ENCODE measurements at places on chromosomes 2 and 18. TPM values are rescaled to one million over a fixed set of nuclear protein-coding genes. Genes with fewer than 3 reads are reported as not detected.

Gene CCDC74A
- 4.7 TPM for total RNA-seq

Gene GAREM1
- 0.97 TPM for total RNA-seq

DNA sequence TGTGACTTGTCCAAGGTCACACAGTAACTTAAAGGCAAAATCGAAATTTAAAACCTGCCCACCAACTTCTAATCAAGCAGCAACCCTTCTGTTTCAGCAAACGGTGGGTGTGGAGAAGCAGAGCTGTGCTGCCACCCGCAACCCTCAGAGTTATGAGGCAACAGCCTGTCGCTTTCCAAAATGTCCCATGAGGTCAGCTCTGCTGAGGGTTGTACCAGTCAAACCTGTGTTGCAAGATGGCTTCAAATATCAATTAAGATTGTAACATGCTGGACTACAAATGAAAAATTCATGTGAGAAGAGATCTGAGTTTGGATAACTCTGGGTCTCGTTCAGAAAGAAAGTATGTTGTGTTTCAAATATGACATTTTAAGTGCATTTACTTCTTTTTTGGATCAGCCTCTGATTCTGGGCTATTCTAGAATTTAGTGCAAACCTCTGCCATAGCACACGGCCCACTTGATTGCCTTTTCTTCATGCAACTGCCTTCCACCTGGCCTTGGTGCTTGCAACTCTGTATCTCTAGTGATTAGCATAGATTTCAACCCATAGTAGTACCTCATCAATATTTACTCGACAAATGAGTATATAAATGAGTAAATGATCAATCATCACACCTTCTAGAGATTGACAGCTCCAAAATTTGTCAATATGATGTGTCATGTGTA lies 69.3 kb downstream of the TIMM21 start:
- DNase-seq = no peak

DNA sequence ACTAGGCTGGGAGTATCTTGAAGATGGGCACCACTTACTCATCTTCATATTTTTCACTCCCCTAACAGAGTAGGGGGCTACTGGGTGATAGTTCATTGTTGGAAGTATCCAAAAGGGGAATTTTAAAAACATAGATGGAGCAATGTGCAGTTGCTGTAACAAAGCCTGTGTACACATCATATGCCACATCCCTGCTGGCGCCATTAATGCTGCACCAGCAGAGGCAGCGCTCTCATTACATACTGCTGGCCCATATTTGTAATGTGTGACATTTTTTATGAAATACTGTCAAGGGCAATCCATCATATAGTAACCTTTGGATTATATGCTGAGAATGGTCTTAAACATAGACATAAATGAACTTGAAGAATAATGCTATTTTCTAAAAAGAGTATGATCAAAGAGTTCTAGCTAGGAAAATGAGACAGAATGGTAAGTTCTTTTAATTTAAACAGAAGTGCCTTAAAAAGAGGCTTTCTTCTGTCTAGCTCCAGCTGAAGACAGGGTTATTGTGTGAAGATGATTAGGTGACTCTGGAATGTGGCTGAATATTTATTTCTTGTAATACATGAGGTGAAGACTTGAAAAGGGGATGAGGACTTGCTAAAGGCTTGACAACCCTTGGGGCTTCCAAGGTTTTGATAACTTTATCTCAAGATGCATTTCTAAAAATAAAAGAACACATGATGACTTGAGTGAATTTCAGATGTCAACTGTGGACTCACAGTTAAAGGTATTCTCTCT lies 2.4 kb upstream of the TMEM178A start:
- DNase-seq = no peak

GRCh38 chr2:114745700-114746099 lies 303.3 kb downstream of the DPP10 start:
- DNase-seq = no peak

Gene ASAP2
- 39.0 TPM for total RNA-seq

GRCh38 chr2:67565761-67566160 lies 168.6 kb downstream of the ETAA1 start:
- DNase-seq = peak; percentile 86

Gene UPP2
- total RNA-seq = not detected

Gene SMYD5
- total RNA-seq = 20.7 TPM

GRCh38 chr2:160582081-160582480 lies 88.5 kb upstream of the RBMS1 start:
- DNase-seq = no peak

DNA sequence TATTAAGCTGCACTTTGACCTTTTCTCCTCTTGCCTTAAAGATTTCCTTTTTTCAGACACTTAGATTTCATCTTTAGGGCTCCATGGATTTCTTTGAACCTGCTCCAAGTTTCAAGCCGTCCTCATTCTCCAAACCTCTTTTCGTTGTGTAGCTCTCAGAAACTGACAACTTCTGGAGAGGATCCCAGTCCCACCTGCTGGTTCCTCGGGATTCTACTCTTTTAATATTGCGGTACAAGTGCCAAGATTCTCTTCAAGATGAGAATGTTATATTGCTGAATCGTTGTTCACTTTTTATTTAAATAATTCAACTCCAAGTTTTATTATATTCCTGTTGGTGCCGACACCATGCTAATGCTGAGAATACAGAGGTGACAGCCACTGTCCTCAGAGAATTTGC lies 141.1 kb downstream of the CDH20 start:
- DNase-seq = no peak

DNA sequence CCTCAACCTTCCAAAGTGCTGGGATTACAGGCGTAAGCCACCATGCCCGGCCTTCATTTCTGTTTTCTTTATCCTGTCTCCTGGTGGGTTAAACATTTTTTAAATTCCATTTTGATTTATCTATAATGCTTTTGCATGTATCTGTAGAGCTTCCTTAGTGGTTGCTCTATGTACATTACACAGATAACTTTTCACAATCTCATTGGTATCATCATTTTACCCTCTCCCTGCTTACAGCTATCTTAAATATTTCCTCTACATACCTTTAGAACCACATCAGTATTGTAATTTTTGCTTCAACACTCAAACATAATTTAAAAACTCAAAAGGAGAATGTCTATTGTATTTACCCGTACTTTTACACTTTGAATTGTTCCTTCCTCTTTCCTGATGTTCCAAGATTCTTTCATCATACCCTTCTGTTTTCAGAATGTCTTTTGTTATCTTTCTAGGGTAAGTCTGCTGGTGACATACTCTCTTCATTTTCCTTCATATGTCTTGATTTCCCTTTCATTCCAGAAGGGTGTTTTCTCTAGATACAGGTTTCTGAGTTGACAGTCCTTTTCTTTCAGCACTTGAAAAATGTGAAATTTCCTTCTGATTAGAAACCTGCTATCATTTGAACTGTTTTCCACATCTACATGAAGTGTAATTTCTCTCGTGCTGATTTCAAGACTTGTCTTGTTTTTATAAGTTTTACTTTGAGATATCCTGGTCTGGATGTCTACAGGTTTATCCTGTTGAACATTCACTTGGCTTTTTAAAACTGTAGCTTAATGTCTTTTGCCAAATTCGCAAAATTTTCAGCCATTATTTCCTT lies 21.9 kb downstream of the PPP3R1 start:
- DNase-seq = peak; percentile 40

DNA sequence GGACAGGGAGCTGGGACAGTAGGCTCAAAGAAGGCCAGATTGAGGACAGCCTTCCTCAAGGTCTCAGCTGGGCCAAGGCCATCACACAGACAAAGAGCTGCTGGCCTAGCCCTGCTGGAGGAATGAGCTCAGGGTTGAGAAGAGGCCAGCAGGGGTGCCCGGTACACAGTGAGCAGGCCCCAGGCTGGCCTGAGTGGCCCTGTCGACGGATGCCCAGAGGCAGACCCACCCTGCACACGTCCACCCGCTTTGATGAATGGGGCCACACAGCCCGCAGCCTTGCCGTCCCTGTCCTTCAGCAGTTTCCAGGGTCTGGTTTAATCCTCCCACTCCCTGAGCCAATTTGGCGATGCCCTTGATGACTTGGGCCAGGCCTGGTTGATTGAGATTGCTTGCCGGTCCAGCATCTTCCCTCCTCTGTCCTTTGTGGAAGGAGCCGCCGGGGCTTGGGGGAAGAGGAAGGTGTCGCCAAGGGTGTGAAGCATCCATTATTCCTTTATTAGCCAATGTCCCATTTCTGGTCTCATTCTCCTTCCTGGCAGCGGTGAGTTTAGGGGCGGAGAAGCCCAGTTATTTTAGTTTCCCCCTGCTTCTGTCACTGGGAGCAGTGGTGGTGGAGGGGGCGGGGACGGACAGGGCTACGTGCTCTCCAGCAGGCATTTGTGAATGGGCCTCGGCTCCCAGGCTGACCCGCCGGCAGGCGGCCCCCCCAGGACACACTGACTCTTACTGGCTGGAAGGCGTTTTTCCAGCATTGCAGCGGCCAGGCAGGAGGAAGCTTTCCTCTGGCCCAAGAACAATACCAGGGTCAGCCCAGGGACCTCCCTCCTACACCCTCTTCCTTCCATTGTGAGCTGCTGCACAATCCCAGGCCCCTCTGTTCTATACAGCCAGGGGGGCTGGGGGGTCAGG lies 141.8 kb downstream of the CTIF start:
- DNase-seq = no peak

Gene ST6GAL2
- 5.2 TPM for total RNA-seq

GRCh38 chr2:126935774-126936173 lies 37.1 kb downstream of the TEX51 start:
- no peak for DNase-seq

- DNase-seq = peak; percentile 76
Measured at GRCh38 chr2:238811293-238811692, 36.6 kb upstream of the TWIST2 start.

DNA sequence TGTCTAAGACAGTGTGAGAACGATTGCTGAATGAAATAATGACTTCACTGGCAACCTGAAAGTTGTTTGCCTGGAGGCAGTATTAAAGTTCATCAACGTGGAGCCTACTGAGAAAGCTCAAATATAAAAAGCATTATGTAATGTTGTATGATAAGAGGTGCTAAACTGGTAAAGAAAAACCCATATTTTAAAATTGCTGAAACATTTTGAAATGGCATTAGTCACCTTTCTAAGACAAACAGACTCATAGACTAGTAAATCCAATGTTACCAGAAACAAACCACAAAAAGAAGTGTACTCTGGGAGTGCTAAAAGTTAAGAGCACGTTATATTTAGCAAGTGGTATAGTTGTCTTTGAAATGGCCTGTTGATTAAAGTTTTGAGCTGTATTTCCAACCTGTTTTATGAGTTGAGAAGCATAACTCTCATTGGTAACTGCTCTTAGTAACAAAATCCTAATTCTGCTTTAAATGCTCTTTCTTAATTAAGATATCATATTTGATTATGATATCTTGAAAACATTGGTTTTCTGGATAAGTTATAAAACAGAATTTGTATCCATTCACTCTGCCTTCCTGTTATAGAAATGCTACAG lies 62.7 kb downstream of the CYP1B1 start:
- peak; percentile 54 for DNase-seq

- DNase-seq = peak; percentile 28
Measured at GRCh38 chr2:133377021-133377481, 191.2 kb downstream of the NCKAP5 start.

Gene CXCR4
- not detected for total RNA-seq

Gene COL4A3
- total RNA-seq = under 0.01 TPM

GRCh38 chr18:63637703-63638102 lies 6.4 kb downstream of the SERPINB4 start:
- DNase-seq = no peak

Gene RAB10
- total RNA-seq = 128 TPM

Gene AQP12B
- total RNA-seq = not detected

DNA sequence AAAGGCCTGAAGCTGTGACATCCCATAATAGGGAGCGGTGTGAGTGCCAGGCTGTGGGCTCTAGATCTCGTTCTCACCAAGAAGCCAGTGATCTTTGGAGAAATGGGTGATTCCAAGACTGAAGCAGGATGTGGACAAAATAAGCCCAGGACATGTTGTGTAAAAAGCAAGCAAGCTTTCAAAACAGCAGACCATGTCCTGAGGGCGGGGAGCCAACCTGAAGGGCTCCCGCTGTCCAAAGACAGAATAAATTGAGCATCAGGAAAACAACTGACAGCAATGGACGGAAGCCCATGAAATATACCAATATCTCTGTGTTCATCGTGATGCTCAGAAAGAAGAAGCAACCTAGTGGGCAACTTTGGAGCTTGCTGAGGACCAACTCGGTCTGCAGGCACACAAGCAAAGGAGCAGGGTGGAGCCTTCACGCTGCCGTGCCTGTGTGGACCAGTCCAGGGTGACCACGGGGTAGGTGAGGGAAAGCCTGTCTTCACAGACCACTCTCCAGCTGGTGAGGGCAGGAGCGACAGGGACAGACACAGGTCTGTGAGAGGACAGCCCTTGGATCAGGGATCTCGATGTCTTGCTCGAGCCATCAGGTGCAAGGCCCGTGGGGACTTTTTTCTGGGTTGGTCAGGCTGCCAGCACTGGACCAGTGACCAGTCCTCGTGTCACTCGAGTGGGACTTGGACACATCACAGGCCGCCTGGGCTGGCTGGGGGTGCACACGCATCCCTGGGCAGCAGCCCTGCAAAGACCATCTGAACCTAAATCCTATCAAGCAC lies 21.5 kb downstream of the MTERF4 start:
- no peak for DNase-seq

DNA sequence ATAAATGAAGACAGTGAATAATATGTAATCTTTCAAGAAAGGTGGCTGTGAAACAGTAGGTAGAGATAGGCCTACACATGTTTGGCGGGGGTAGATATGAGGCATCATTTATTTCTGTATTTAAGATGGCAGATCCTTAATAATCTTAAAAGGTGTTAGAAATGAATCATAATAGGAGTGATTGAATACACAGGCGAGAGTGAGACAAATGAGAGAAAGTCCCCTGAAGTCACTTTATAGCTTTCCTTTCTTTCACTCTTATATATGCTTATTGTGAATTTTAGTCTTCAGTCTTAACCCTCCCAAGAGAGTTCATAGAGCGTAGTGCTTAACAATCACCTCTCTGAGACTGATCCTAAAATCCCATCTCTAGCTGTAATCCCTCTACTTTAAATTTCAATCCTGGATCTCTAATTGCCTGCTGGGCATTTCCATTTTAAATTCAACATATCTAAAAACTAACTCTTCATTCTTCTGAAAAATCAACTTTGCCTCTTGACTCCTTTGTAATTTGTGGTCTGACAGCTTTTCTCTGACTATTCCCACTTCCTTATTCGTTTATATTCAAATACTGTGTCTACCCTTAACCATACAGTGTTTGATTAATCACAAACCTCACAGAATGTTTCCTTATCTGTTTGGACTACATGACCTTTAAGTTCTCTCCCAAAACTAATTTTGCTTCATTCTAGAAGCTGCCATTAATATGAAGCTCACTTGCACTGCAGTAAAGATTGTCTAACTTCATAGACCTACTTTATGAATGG lies 463.7 kb upstream of the FSIP2 start:
- no peak for DNase-seq

Gene DCC
- total RNA-seq = not detected
